DMS153 (cell line): ENCODE measurements at places on chromosomes 6 and 20.

- no peak for DNase-seq
These were observed 9.2 kb downstream of the PPP1R3G start for GRCh38 chr6:5094327-5094726.

- DNase-seq: no peak
These were observed 402.9 kb upstream of the SOX4 start for GRCh38 chr6:21190701-21191100.

DNA sequence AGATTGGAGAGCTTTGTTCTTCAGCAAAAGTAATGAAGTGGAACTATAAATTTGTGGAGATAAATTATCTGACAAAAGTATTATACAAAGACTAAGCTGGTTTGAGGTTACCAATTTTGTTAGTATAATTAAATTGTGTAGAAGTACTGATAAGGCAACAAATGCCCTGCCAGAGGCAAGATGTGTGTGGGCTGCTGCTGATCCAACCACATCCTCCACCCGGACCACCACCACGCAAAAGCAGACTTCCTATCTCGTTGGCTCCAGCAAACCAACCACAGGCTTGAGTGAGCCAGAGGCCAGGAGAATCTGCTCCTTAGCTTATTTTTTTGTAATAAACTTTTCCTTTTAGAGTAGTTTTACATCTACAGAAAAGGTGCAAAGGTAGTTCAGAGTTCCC lies 1.1 kb upstream of the MYLK4 start:
- no peak for DNase-seq

GRCh38 chr6:138308731-138309110 lies 69.0 kb upstream of the SMIM28 start:
- no peak for DNase-seq

DNA sequence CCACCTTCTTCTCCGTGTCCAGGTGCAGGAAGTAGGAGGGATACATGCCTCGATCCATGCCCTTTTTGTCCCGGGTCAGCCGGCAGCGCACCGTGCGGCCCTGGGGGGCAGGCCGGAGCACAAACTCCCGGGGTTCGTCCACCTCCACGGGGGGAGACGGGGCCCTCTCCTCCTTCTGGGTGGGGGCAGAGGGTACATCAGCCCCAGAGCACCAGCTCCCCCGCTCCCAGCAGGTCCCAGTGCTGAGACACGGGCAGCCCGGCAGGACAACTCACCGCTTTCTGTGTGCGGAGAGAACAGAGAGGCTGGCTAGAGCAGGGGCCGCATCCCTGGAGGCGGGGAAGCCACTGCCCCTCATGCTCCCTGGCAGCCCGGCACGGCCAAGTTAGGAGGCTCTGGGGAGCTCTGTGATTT lies 6.7 kb downstream of the TULP1 start:
- DNase-seq: no peak

DNA sequence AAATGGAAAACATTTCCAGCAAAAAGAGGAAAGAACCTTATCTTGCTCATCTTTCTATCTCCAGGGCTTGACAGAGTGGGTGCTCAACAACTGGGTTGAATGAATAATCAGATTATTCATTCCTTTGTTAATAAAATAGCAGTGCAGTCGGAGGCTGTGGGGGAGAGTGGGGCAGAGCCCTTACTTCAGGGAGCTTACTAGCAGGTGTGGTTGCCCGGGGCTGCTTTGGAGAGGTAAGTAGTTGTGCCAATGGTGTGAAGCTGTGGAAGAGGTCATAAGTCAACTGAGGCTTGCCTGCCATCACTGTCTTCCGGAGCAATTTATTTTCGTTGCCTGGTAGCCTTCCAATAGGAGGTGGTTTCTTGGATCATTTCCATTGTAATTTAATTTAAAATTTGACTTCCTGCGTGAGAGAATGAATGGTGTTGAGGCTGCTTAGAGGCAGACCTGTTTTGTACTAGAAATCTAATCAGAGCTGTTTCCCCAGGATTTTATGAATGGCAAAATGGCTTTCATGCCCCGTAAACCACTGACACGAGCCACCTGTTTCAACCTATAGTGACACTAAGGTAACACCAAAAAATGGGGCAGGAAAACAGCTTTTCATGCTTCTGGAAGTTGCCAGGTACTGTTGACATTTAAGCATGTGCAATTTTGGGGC lies 51.4 kb downstream of the ZDHHC14 start:
- DNase-seq: no peak

DNA sequence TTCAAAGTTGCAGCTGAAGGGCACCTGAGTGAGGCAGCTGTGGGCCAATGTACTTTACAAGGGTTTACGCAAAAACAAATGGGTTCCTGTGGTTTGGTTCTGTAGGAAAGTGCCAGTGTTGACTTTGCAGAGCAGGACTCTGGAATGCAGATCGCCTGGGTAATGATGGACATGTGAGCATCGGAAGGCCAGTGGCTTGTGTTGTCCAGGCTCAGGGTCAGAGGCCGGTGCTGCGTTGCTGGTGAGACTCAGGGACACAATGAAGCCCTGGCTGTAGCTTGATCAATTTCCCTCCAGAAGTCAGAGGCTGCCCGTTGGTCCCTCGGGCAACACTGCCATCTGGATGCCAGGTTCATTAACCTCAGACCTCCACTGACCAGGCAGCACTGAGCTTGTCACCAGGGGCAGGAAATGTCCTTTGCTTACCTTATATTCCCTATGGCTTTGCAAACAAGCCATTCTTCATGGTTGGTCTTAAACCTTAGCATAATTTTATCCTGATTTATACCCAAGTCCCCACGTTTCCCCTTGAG lies 753.4 kb downstream of the QKI start:
- DNase-seq: no peak

GRCh38 chr6:139323511-139324300 lies 31.9 kb upstream of the TXLNB start:
- DNase-seq: no peak

GRCh38 chr20:7085467-7085866 lies 318.0 kb downstream of the BMP2 start:
- no peak for DNase-seq

- DNase-seq: no peak
These were observed 75.1 kb downstream of the ARID1B start for GRCh38 chr6:156852147-156852857.
